ENCODE measurements at places on chromosomes 2 and 18.
A peak's percentile ranks its signal among the peaks of the same experiment; 100 is the strongest.

DNA sequence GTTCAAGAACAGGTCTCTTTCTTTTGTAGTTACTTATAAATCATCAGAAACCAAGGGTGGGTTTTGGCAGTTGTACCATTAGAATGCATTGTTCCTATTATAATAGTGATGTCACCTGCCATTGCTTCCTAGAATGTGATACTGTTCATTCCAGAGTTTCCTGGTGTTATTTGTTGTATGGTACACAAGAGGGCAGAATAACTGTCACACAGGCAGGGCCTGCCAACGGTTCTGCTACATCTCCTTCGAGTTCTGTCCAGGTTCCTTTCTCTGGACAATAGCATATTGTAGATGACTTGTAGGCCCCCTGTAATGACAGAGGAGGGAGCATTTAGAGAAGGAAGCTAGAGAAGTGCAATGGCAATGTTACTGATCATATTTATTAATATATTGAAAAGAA is 98.3 kb downstream of the KLHL14 start:
- no peak for DNase-seq
- no peaks in the 10 kb centered on the region for H3K36me3 ChIP-seq
- no peaks in the 10 kb centered on the region for H3K4me1 ChIP-seq
- H3K27me3 ChIP-seq, result no peaks in the 10 kb centered on the region

DNA sequence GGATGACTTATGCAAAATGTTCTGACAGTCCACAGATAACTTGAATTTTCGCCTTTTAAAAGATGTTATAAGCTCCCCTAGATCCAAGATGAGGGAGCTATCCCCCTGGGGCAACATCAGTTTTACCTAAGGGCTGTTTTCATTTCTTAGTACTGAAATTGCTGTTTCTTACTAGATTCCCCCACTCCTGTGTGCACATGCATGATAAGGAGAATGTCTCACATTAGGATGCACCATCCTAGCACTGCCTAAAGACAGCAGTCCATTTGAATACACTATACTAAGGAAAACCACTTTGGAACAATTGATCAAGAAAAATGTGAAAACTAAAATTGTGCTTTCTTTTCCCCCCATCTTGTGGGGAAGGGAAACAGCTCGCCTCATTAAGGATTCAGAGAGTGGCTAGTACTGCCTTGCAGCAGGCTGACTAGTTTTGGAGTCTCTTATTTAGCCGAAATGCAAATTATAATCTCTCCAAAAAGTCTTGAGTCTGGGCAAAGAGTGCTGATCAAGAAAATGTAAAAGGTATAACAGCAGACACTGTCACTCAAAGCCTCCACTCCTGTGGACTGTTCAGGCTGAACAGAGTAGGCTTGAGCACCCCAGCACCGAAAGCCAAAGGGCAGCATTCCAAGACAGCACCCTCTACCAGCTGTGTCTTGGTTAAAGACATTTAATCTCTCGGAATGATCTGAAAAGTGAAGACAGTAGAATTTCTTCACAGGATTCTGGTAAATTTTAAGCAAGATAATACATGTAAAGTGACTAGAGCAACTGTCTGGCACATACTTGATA is 65.0 kb downstream of the ZNF385B start:
- DNase-seq, result no peak
- H3K4me1 ChIP-seq, result no peaks in the 10 kb centered on the region
- no peak overlapping the region for H3K27ac ChIP-seq
- H3K27me3 ChIP-seq, result no peaks in the 10 kb centered on the region

DNA sequence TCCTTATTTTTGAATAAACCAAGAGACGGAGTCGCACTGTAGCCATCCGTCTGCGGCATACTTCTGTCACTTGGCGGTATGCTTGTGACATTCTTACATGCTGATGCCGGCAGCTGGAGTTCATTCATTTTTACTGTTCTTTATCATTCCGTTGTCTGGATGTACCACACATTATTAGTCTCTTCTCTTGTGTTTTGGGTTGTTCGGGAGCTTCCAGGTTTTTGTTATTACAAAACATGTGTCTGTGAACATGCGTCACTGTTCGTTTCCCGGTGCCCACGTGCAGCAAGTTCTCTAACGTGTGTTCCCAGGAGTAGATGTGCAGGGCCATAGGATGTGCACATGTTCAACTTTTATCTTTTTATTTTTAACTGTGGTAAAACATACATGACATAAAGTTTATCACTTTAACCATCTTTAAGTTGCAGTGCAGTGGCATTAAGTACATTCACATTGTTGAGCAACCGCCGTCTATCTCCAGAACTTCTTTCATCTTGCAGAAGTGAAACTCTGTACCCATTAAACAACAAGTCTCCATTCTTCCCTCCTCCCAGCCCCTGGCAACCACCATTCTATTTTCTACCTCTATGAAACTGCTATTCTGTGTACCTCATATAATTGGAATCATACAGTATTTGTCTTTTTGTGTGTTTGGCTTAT is 40.1 kb downstream of the MTCL1 start:
- no peak for DNase-seq
- H3K4me3 ChIP-seq, result no peak overlapping the region
- no peak overlapping the region for H3K27ac ChIP-seq
- no peaks in the 10 kb centered on the region for H3K36me3 ChIP-seq

- H3K4me3 ChIP-seq, result peak overlapping the region; percentile 82
- no peaks in the 10 kb centered on the region for H3K27me3 ChIP-seq
- peak overlapping the region; percentile 98 for H3K27ac ChIP-seq
- peaks cover 16% of the 10 kb centered on the region for H3K36me3 ChIP-seq
These were observed 949 bp upstream of the MYL12B start for GRCh38 chr18:3260995-3261372.

DNA sequence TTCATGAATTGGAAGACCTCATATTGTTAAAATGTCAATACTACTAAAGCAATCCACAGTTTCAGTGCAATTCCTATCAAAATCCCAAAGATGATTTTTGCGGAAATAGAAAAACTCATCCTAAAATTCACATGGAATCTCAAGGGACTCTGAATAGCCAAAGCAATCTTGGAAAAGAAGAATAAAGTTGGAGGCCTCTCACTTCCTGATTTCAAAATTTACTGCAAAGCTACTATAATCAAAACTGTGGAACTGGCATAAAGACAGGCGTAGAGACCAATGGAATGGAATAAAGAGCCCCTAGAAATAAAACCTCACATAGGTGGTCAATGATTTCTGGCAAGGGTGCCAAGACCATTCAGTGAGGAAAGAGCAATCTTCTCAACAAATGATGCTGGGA is 42.3 kb downstream of the ACOXL start:
- H3K36me3 ChIP-seq, result no peaks in the 10 kb centered on the region
- no peaks in the 10 kb centered on the region for H3K27me3 ChIP-seq
- H3K4me1 ChIP-seq, result no peaks in the 10 kb centered on the region
- no peak overlapping the region for H3K4me3 ChIP-seq
- H3K27ac ChIP-seq, result no peak overlapping the region
- no peak for DNase-seq

- H3K27me3 ChIP-seq, result no peaks in the 10 kb centered on the region
- H3K4me1 ChIP-seq, result no peaks in the 10 kb centered on the region
- no peaks in the 10 kb centered on the region for H3K36me3 ChIP-seq
- no peak overlapping the region for H3K4me3 ChIP-seq
- DNase-seq, result peak; percentile 60
- no peak overlapping the region for H3K27ac ChIP-seq
These were observed 90.4 kb downstream of the PID1 start for GRCh38 chr2:229180658-229181057.

All from upper lobe of left lung (tissue), 6 donors.